Activated naive CD8-positive, alpha-beta T cell treated with anti-CD3 and anti-CD28 coated beads for 36 hours (primary cell): ENCODE measurements at places on chromosomes 12 and 14. TPM values are rescaled to one million over a fixed set of nuclear protein-coding genes. Genes with fewer than 3 reads are reported as not detected.
A peak's percentile ranks its signal among the peaks of the same experiment; 100 is the strongest.

- no peak for DNase-seq
Observed at GRCh38 chr14:23085458-23085857, 9.5 kb downstream of the ACIN1 start.

The ETFBKMT gene
- total RNA-seq = 0.99 TPM

The CMA1 gene
- total RNA-seq = 0.25 TPM

GRCh38 chr14:28944605-28945004, 178.0 kb downstream of the FOXG1 start:
- DNase-seq = no peak

The IFNG-AS1 gene
- not detected for total RNA-seq

- DNase-seq = no peak
Observed at GRCh38 chr12:111270239-111270638, 98.7 kb downstream of the PHETA1 start.

The FOXG1 gene
- total RNA-seq = not detected

GRCh38 chr12:26109343-26109881, 15.4 kb downstream of the BHLHE41 start:
- DNase-seq = no peak

The CMTM5 gene
- not detected for total RNA-seq

GRCh38 chr12:48826209-48826855, 8.0 kb downstream of the CACNB3 start:
- DNase-seq = no peak

DNA sequence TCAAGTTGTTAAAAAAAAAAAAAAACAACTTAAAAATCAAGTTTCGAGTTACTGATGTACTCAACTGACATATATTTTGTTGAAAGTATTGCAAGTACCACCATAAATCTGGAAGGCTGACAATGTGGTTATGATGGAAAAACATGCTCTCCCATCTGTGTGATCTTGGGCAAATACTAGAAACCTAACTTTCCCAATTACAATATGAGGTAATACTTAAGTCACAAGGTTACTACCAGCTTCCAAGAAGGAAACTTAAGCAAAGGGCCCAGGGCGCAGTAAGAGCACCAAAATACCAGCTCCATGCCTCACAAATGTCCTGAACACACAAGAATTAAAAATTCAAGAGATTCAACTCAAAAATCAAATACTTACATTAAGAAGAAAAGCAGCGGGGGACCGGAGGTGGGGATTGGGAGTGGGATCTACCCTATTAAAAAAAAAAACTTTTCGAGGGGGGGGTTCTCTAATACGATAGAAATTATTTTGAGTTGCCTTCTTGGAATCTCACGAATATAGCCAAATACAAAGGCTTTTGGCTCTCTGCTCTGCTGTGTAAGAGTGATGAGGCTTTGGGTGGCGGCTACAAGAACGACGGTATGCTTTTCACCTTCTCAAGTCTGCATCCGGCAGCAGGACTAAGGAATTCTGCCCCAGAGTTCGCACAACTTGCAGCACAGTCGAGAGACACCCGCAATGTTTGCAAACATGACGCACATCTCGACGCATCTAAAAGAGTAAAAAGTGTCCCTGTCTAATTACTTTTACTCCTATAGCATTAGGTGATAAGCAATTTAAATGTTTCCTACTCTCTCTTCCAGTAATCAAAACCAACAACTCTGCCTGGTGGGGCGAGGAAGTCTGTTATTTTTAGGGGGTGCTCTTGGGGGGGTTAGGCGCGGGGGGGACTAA, 1.1 kb downstream of the SAV1 start:
- DNase-seq = peak; percentile 20

The TMEM253 gene
- total RNA-seq = not detected

- no peak for DNase-seq
Observed at GRCh38 chr12:100706033-100706432, 88.5 kb upstream of the ANO4 start.

GRCh38 chr12:26018926-26019325, 60.4 kb downstream of the RASSF8 start:
- DNase-seq = no peak

DNA sequence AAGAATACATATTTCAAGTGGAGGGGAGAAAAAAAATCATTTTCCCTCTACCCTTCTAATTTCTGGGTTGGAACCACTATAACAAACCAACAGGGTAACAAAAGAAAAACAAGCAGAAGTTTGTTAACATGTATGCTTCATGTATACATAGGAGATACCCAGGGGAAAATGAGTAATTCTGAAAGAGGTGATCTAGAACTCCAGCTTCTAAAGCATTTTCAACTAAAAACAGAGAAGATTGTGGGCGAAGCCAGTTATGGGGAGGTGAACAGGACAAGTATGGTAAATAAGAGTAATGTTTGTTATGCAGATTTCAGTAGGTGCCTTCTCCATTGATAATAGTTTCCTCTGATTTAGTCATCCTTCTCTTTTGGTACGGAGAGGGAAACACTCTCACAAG, 16.7 kb downstream of the FNTB start:
- no peak for DNase-seq
